ENCODE measurements at places on chromosomes 2 and 18. TPM values are rescaled to one million over a fixed set of nuclear protein-coding genes. Genes with fewer than 3 reads are reported as not detected.

The CFLAR gene
- polyA plus RNA-seq: 22.0 TPM

The CHRNG gene
- not detected for polyA plus RNA-seq

The DNAJC5G gene
- not detected for polyA plus RNA-seq

The PLEKHH2 gene
- polyA plus RNA-seq: 1.0 TPM

The ZBTB14 gene
- 4.9 TPM for polyA plus RNA-seq

The AQP4 gene
- 0.52 TPM for polyA plus RNA-seq

The UCN gene
- polyA plus RNA-seq: 1.7 TPM

The ANKAR gene
- polyA plus RNA-seq: 4.0 TPM

The CTAGE1 gene
- not detected for polyA plus RNA-seq

The RNF125 gene
- polyA plus RNA-seq: 2.8 TPM

The SAP130 gene
- polyA plus RNA-seq: 5.5 TPM

The RAX gene
- not detected for polyA plus RNA-seq

The PCBP1 gene
- 396 TPM for polyA plus RNA-seq

Data from adipose tissue (tissue), 3 donors.